Breast epithelium (tissue), 4 donors: ENCODE measurements at places on chromosomes 7 and 10. TPM values are rescaled to one million over a fixed set of nuclear protein-coding genes. Genes with fewer than 3 reads are reported as not detected.

GRCh38 chr7:129689995-129690581 lies 78.6 kb downstream of the NRF1 start:
- DNase-seq = no peak

DNA sequence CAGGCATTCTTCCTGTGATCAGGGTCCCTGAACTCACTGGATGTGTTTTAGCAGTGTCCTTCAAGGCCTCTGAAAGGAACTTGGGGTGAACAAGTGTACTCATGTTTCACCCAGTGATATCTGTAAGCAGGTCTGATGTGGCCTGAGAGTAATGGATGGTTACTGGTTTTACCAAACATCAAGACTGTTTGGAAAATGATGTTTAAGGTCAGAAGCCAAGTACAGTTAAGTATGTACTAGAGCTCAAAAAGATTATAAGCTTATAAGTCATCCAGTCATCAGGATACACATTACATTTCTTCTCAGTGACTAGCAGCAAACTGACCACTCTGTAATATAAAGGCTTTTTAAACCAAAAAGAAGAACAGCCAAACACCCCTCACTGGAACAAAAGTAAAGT lies 79.8 kb upstream of the PTN start:
- no peak for DNase-seq

GRCh38 chr7:13032576-13032975 lies 345.1 kb downstream of the ARL4A start:
- DNase-seq = no peak

GRCh38 chr10:115696747-115697146 lies 576.3 kb downstream of the GFRA1 start:
- DNase-seq = no peak

GRCh38 chr10:79082631-79083596 lies 14.1 kb downstream of the ZMIZ1 start:
- DNase-seq = no peak

NCAPG2 gene
- 9.8 TPM for total RNA-seq

ASIC3 gene
- total RNA-seq = 3.3 TPM

DNA sequence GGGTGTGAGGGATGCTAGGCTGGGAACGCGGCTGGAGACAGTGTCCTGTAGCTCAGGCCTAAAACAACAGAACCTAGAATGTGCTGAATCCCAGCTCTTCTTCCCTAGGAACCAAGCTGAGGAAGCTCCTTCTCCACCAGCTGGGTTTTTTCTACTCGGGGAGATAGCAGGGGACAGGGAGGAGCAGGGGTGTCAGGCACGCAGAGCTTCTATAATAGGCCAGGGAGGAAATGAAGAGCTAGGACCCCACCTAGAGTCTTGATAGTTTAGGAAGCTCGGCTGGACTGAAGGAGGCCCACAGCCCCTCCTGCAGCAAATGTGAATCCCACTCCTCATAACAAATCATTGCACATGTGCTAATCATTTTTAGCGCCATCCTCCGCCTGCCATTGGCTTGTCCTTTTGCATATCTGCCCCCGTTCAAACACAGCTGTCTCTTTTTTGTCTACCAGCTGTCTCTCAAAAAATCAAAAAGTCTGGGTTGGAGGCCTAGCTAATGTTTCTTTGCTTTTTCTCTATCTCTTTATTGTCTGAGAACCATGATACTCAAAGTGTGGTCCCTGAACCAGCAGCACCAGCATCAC lies 24.1 kb upstream of the FAM180A start:
- no peak for DNase-seq
